Right forelimb (tissue), 1 donor: ENCODE measurements at places on chromosomes 5 and 9.
A peak's percentile ranks its signal among the peaks of the same experiment; 100 is the strongest.

- DNase-seq: no peak
Measured at GRCh38 chr9:107016383-107016782, 153.4 kb downstream of the ZNF462 start.

GRCh38 chr9:34568774-34569173 is 20.8 kb downstream of the CNTFR start:
- no peak for DNase-seq

DNA sequence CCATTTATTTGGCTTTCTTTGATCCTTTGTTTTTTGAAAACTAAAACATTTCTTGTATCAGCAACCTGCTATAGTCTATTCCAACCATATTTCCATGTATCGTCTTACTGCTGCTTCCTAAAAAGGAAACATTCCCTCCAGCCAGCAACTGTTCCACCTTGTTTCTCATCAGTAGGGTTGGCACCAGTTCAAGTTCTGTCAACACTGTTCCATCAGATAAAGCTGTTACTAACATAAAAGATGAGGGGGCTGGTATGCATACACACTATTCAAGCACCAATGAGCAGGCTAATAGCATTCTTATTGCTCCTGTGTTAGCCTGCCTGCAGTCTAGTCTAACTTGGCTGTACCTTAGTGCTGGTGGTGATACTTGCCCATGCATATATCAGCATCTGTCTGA is 178.3 kb downstream of the CWC27 start:
- no peak for DNase-seq

GRCh38 chr9:128505414-128505765 is 871 bp downstream of the GLE1 start:
- DNase-seq: no peak

DNA sequence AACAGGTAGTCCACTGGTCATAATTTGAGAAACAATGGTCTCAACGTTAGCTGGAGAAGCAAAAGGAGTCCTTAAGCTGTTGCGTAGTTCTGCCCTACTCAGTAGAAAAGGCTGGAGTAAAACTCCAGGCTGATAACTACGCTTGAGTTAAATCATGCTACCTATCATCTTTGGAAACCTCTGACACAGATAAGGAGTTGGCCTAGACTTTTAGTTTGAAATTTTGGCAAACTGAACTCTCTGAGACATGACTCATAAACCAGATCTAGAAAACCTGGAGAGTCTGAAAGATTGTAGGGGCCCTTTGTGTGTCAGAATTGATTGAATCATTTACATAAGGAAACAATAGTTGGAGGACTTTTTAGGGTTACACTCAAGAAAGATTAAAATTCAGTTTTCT is 26.3 kb downstream of the NMUR2 start:
- DNase-seq: no peak

DNA sequence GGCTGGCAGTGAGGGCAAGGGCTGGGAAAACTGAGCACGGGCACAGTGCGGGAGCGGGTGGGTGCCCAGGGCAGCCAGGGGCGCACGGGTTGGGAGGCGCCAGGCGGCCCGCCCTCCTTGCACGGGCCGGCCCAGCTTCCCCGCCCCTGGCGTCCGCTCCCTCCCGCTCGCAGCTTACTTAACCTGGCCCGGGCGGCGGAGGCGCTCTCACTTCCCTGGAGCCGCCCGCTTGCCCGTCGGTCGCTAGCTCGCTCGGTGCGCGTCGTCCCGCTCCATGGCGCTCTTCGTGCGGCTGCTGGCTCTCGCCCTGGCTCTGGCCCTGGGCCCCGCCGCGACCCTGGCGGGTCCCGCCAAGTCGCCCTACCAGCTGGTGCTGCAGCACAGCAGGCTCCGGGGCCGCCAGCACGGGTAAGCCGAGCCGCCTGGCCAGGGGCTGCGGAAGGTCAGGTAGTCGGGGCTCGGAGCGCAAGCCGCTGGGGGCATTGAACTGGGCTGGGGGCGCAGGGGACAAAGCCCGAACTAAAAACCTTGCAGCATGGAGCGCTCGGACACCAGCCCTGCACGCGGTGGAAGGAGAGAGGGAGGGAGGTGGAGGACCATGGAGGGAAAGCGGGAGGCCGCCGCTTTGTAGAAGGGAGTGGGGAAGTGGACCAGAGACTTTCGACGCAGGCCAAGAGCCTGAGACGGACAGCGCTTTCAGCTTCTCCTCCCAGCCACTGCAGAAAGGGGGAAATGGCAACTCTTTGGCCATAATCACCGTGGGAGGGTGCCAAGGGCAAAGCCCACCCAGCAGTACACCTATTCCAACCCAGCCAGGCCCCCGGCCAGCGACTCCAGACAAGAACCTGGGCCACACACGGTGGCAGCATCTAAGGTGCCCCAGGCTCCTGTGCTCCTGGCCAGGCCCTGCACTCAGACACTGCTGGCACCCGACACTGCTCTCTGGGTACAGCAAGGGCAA is at the start of gene TGFBI:
TGFBI (plus strand) TSS at position 207 of the 961 bp plus-strand sequence; CDS start at position 275, 68 bp downstream.
- peak; percentile 82 for DNase-seq

DNA sequence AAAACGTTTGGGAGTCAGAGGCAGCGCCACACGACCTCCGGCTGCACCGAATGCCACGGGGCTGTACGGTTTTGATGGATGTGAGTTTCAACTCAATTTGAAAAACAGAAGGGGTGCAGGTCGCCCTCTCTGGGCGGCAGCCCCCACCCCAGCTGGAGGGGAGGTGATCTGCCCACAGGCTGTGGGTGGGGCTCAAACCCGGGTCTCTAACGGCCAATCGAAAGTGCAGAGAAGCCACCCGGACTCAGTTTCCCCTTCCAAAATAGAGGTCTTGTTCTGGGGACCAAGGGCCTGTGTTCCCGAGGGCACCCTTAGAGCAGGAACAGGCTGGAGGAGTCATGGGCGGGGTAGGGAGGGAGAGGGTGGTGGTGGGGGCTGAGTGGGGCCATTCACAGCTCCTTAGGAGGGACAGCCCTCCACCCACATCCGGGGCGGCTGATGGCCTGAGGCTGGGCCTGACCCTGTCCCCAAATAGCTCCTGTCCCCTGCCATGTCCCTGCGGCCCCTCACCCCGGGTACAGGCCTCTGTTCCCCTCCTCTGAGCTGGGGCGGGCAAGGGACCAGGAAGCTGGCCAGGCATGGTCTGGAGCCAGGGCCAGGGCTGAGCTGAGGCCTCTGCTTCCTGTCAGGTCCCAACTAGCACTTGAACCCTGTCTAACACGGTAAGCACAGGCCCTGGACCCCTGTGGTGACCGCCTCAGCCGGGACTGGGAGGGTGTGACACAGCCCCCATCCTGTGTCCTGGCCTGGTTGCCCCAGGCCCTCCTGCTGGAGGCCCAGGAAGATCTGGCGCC is 22.6 kb upstream of the NOTCH1 start:
- no peak for DNase-seq

DNA sequence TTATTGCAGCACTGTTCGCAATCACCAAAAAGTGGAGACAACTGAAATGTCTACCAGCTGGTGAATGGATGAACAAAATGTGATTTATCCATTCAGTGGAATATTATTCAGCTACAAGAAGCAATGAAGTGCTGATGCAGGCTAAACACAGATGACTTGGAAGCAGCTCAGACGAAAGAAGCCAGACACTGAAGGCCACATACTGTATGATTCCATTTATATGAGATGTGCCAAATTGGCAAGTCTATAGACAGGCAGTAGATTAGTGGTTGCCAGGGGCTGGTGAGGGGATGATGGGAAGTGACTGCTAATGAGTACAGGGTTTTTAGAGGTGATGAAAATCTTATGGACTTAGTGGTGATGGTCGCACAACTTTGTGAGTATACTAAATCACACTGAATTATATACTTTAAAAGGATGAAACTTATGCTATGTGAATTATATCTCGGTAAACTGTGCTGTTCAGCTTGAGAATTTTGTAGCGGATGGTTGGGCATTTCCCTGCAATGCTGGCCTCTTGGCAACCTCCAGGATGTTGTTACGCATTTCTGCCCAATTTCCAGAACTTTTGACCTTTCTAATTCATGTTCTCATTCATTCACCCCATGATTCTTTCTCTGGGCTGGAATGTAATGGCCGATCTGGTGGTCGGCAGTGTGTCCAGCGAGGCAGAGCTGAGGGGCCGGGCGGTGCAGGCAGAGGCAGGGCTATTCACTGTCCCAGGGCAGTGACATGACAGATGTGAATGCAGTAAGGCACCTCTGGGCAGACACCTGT is 22.0 kb upstream of the WNK2 start:
- no peak for DNase-seq

- no peak for DNase-seq
Measured at GRCh38 chr5:68770551-68770950, 323.3 kb upstream of the SLC30A5 start.

- DNase-seq: peak; percentile 84
Measured at GRCh38 chr5:69334793-69335268, 2.2 kb upstream of the CCDC125 start.

GRCh38 chr9:76607730-76608436 is 148.9 kb downstream of the GCNT1 start:
- no peak for DNase-seq

- DNase-seq: no peak
Measured at GRCh38 chr5:132629230-132629944, 28.6 kb upstream of the IL13 start.

DNA sequence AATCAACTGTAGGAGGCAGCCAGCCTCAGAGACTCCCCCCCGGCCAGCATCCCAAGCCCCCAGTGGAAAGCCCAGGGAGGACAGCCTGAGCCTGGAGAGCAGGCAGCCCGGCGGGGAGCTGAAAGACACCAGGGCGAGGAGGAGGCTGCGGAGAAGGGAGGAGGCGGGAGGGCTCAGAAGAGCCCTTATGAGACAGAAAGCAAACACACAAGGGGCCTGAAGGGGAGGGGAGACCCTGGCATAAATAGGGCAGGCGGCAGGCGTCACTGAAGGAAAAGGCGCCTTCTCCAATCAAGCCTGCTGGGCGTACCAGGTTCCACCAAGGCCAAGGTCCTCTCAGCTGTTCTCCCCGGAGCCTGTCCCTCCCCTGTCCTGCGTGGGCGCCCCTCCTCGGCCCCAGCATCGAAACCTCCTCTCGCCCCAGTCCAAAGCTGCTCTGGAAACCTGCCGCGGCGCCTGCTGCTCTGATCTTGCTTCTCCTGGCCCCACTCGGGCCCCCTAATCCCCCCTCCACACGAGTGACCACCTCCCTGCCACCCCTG is 1.3 kb downstream of the SLC9A3 start:
- DNase-seq: no peak

- peak; percentile 93 for DNase-seq
Measured at GRCh38 chr9:135499326-135500070, 984 bp upstream of the MRPS2 start.

DNA sequence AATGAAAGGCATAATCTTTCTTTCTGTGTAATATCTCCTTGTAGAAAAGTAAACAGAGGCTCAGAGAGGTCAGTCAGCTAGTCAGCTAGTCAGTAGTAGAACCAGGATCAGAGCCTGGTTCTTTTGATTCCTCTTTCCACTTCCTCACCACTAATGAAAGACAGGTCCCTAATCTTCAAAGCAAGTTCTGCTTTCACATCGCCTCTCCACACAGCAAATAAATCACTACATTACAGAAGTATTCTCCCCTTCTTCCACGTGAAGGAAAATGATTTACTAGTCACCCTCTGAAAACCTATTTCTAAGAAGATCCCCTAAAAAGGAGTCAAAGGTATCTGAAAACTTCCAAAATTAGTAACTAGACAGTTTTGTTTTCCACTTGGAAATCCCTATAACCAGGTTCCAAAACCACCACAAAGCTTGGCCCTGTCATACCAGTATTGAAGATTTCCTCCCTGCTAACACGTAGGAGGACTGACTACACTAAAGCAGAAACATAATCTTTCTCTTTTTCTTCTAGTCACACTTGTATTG is 140.5 kb upstream of the TARS1 start:
- no peak for DNase-seq

- no peak for DNase-seq
Measured at GRCh38 chr9:137505421-137506140, 44.6 kb downstream of the PNPLA7 start.

DNA sequence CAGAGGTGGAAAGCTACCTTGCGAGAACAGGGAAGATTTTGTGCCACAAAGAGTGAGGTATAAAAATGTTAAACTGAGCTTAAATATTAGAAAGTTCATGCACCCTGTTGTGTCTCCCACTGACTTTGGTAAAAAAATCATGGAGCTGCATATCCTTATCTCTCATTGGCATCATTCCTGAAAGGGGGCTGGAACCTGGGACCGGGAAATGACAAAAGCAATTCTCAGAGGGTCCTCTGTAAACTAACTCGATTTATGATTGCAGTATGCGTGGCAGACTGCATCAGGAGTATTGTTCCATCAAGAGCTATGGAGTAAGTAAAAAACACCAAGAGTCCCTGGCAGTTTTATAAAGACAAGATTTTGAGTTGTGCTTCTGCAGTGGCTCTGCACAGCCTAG is 148.8 kb downstream of the DCP2 start:
- DNase-seq: no peak

DNA sequence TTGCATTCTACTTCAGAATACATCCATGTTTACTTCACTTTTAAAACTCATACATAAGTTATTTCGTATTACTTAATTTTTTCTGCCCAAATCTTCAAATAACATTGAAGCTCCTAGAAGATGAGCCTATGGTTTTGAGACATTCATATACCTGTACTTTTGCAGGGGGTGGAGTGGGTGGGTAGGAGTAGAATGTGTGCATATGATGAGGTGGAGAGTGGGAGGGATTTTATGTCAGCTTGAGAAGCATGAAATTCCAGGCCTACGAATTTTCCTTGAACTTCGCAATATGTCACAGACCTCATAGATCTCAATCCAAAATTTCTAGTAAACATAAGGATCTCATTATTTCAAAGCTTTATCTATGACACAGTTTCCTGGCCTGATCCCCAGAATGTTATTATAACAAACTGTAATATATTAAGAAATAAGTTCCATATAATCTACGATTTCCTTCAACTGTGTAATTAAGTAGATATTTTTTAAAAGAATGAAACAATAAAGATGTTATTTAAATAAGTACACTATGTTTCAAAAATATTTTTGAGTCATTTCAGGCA is 19.7 kb upstream of the MOB3B start:
- DNase-seq: no peak

- DNase-seq: peak; percentile 85
Measured at GRCh38 chr5:72451741-72452505, 55.3 kb downstream of the ZNF366 start.

- DNase-seq: no peak
Measured at GRCh38 chr9:13971966-13972655, 341.8 kb downstream of the NFIB start.

DNA sequence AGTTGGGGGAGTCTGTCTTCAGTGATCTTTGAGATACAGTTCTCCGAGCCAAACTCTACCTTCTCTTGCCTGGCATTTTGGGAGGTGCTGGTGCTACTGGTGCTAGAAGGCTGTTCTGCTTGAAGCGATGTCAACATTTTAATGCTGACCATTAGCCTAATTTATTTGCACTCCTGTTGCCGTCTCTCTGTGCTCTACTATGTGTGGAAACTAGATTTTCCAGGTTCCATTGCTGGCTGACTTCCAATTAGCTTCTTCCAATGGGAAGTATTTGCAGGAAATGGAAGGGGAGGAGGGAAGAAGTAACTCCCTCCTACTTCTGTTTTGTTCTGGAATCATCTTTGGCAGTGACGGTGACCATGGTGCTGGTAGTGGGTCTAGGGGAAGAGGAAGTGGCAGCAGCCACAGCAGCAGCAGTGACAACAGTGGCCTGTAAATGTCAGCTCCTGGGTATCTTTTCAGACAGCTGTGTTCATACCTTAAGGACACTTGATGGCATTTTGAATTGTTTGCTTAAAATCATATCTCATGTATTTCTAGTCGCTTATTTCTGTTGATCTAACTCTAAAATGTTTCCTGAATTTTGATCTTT is 7.9 kb downstream of the TXNDC8 start:
- DNase-seq: no peak

- DNase-seq: no peak
Measured at GRCh38 chr5:176775409-176775808, 35.0 kb upstream of the UNC5A start.
